ENCODE measurements at places on chromosomes 1 and 21. TPM values are rescaled to one million over a fixed set of nuclear protein-coding genes. Genes with fewer than 3 reads are reported as not detected.

GRCh38 chr1:216826646-216827045, 103.4 kb upstream of the ESRRG start:
- no peak for DNase-seq

GRCh38 chr21:38989745-38990423, 184.2 kb downstream of the ETS2 start:
- DNase-seq, result no peak

- no peak for DNase-seq
These were observed 3.8 kb upstream of the EDN2 start for GRCh38 chr1:41488040-41488951.

The LRRC38 gene
- not detected for total RNA-seq

DNA sequence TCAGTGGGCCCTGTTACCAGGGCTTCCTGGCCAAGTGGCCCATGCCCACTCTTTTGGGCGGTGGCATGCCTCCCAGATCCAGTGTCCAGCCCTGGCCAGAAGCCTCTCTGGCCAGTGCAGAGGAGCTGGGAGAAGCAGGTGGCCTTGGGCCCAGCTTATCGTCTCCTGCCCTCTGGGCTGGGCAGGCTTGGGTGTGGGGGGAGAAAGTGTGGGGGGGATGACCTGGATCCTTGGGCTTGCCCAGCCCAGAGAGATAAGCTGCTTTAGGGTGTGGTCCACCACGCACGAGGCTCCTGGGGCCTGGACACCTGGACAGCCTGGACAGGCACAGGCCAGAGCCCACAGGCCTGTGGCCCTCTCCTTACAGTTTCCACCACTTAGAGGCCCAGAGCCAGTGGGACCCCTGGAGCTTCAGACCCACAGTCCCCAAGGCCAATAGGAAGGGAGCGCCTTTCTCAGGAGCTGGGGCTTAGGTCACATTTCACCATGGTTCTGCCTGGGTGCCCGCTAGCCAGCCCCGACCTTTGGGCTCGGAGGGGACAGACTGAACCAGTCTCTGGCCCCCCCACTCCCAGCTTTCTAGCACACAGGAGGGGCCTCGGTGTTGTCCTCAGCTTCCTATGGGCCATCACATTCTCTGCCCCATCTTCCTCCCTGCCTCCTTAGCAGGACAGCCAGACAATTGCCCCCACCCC, 1.8 kb downstream of the ESPN start:
- DNase-seq, result no peak

The CZIB gene
- total RNA-seq, result 43.9 TPM

The ABCD3 gene
- total RNA-seq, result 54.8 TPM

GRCh38 chr1:161200421-161200991, 1.7 kb upstream of the ADAMTS4 start:
- no peak for DNase-seq
